COLO829 (cell line): ENCODE measurements at places on chromosomes 11 and 22.
A peak's percentile ranks its signal among the peaks of the same experiment; 100 is the strongest.

DNA sequence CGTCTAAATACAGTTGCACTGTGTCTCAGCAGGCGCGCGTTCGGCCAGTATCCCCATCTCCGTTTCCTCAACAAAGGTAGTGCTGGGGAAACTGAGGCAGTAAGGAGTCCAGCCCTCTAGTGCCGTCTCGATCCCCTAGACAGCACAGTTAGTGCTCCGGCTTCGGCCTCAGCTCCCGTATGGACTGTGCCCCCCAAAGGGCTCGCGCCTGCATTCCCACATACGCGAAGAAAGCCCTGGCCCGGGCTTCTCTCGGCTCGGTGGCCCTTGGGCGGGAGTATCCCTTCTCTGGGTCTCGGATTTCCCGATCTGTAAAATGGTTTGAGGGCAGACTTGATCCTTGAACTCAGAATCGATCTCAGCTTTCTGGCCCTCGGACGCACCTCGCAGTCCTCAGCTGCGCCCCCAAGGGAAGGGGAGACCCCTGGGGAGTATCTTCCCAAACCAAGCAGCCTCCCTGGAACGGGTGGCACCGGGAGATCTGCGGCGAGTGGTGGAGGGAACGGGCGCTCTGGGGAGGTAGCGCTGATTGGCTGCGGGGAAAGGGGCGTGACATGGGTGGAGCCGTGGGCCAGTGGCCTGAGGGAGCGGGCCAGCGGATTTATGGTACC is 759 bp upstream of the PEX16 start:
- peak; percentile 73 for DNase-seq

DNA sequence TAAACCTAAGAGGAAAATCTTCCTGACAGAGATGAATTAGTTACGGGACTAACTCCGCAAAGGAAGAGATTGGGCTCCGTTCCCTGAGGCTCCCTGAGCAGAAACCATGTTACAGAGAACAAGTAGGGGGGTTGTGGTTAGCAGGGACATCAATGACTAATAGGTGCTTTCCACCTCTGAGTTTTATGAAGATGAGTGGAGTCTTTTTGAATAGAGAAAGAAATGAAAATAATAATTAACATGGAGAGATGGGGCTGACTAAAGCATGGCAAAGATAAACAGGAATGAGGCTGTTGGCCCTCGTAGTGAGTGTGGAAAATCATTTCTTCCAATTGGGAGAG is 47.5 kb upstream of the PICALM start:
- DNase-seq = no peak

GRCh38 chr11:62125881-62126280 is 2.1 kb downstream of the INCENP start:
- peak; percentile 95 for DNase-seq

GRCh38 chr11:15349413-15349812 is 234.7 kb downstream of the INSC start:
- no peak for DNase-seq
